ENCODE measurements at places on chromosomes 12 and 14. TPM values are rescaled to one million over a fixed set of nuclear protein-coding genes. Genes with fewer than 3 reads are reported as not detected.

ARHGAP9 gene
- total RNA-seq, result 248 TPM

CISTR gene
- total RNA-seq, result not detected

GALNT9 gene
- total RNA-seq, result not detected

TAS2R10 gene
- total RNA-seq, result not detected

MEG3 gene
- total RNA-seq, result not detected

KCNJ8 gene
- not detected for total RNA-seq

FAM181A gene
- not detected for total RNA-seq

CLEC2A gene
- total RNA-seq, result not detected

SMIM41 gene
- not detected for total RNA-seq

LRRC43 gene
- total RNA-seq, result not detected

ABCB9 gene
- 5.9 TPM for total RNA-seq

DNA sequence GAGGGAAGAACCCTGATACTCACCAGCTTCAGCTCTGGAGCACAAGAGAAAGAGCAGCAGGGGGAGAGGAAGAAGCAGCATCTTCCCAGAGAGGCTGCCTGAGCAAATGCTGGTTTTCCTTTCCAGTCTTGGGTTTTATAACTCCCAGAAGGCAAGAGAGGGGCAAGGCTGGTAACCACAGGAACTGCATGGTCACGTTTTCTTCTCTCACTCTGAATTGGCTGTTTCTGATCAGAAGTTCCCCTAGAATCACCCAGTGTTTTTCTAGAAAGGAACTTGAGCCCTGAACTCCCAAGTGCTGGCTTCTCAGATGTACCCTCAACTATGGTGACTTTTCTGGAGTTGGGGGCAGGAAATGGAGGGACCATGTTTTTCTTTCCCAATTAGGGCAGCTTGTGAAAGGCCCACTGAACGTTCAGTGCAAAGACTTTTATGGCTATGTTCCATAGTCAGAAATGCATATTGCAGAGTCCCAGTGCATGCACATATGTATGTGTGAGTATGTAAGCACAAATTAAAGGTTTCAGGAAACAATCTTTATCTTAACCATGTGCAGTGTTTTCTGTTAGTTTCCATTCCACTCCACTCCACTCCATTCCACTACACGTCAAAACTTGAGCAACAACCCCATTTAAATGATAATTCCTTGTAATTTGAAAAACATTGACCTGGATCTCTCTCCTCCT lies at the start of gene CMA1:
Gene CMA1, minus strand, starts transcription at position 111 of the 686 bp plus-strand sequence. Its CDS starts 30 bp downstream, at position 81.
- DNase-seq, result no peak

DNA sequence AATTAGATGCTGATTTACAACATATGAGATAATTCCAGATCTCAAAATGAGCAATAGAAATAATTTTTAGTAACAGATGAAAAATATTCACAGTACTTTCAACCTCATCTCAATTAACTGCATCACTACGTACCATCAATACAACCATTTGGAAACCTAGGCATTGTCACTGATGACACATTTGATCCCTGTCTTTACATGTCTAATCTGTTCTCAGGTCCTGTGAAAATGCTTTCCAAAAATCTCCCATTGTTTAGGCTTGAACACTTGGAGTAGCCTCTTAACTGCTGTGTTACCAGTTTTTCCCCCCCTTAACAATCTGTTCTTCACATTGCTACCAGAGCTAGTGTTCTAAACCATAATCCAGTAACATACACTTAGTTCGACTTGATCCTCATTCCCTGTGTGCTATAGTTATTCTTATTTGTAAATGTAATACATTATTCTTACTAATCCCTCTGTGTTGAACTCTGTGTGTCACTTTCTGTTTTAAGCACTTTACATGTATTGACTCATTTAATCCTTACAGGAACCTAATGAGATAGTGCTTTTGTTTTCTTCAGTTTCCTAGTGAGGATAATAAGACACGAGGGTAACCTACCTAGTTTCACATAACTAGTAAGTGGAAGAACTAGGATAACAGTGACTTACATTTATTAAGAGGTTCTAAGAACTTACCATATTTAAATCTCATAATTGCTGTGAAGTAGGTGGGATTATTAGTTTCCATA lies 41.7 kb downstream of the LARP4 start:
- no peak for DNase-seq

- no peak for DNase-seq
These were observed 54.1 kb downstream of the MAP1LC3B2 start for GRCh38 chr12:116613256-116613655.

GRCh38 chr14:93343797-93344196 lies 3.2 kb upstream of the COX8C start:
- DNase-seq, result no peak

- DNase-seq, result peak; percentile 78
These were observed 213.5 kb upstream of the SLC38A2 start for GRCh38 chr12:46585854-46586621.

DNA sequence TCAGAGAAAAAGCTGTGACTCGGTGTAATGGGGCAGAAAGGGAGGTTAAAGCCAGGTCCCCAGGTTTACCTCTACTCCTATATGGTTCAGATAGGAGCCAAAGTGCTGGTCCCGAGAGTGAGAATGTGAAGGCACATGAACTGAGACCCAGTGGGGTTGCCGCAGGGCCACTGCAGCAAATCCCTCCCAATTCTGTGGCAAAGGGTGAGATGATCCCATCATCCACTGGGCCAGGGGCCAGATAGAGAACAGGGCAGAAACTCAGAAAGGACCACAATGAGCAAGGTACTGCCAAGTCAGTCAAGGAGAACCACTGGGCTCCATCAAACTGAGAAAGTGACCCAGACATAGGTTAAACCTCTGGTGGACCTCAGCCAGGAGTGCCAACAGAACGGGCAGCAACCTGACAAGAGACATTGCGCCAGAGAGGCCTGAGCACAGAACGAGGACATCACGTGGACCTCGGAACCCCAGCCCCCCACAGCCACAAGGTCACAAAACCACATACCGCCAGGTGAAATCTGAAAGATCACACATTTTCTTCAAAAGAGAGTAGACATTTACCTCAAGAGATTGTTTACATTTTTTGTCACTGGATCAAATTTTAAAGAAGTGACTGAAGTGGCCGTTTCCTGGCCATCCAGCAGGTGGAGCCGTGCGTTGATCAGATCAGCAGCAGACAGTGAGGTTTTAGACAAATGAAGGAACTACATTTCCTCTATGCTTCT lies 20.5 kb upstream of the ITPR2 start:
- DNase-seq, result peak; percentile 83

- peak; percentile 79 for DNase-seq
These were observed 199.9 kb upstream of the FOXN3 start for GRCh38 chr14:89616852-89617341.

DNA sequence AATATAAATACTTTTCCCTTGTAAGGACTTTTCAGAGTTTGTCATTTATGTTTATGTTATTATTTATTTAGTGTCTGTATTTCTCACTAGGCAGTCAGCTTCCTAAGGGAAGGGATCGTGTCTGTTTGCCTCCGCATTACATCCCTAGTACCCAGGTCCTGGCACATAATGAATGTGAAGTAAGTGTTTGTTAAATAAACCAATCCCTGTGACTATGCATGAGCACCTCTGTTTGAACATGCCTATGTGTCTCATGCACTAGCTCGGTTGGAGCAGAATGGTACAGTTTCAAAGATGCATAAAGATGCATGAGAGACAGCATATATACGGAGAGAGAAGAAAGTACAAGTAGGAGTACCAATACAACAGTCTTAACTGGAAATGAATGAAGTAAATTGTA lies 99.3 kb downstream of the KIF21A start:
- no peak for DNase-seq

DNA sequence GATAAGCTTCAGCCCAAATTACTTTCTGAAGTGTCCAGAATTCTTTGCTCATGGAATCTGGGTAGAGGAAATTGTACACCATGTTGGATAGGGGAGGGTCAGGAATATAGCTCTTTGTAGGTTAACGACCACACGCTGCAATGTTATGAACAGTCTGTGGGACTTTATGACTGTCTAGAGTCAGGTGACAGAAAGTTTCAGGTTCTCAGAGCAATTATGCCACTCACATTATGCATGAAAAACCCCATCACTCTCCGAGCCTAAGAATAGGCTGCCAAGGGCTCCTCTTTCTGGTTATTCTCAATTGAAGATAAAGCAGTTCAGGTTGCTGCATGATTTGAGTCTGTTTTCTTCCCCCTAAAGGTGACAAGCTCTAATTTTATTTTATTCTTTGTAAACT lies 430.9 kb downstream of the ATP23 start:
- no peak for DNase-seq

- DNase-seq, result no peak
These were observed 32.6 kb downstream of the CCDC85C start for GRCh38 chr14:99571303-99571986.

DNA sequence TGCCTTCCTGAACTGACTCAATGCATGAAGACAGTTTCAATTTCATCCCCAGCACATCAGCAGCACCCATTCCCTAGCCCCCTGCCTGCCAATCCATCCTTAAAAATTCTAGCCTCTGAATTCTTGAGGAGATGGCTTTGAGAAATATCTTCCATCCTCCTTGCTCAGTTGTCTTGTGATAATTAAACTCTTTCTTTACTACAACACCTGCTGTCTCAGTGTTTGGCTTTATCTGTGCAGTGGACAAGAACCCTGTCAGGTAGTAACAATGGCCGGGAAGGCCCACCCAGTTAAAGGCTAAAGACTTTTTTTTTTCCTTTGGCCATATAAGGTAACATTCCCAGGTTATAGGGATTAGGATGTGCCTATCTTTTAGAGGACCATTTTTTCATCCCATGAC lies 114.4 kb upstream of the NAP1L1 start:
- no peak for DNase-seq

- no peak for DNase-seq
These were observed 831 bp upstream of the NKX2-1 start for GRCh38 chr14:36520601-36521525.

DNA sequence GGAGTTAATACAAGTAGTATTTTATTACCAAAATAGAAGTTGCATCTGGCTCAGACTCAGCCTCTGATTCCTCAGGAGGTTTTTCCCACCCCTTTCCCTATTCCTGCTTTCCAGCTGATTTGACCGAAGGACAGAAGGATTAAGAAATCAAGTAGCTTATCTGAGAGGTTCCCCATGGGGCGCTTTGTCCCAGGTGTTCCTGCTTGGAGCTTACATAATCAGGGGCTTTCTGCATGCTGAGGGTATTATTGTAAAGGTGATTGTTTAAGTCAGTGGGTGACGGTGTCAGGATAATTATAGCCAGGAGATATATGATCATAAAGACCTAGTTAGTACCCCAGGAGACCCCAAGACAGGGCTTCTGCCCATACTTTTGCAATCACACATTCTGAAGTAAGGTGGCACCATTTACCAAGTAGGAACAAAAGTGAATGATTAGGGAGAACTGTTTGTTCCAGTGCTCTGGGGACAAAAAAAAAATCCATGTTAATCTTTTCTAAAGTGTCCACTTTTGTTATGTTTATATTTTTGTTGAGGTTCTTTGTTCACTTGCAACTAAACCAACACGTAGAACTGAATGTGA lies 921.3 kb downstream of the NRXN3 start:
- DNase-seq, result no peak

Measured in activated CD8-positive, alpha-beta T cell treated with anti-CD3 and anti-CD28 coated beads, Interleukin-2, amount 10 ng/mL, durations not matched to agents 7 days and 5 days (primary cell).